ENCODE measurements at places on chromosomes 13 and 19.

DNA sequence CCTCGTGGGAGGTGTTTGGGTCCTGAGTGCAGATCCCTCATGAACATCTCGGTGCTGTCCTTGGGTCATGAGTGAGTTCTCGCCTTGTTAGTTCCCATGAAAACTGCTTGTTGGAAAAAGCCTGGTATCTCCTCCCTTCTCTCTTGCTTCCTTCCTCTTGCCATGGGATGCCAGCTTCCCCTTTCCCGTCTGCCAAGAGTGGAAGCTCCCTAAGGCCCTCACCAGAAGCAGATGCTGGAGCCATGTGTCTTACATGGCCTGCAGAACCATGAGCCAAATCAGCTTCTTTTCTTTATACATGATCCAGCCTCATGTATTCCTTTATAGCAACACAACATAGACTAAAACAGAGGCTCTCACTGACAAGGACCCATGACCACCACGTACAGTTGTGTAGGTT lies 8.2 kb downstream of the ADGRE2 start:
- ATAC-seq, result no peak

DNA sequence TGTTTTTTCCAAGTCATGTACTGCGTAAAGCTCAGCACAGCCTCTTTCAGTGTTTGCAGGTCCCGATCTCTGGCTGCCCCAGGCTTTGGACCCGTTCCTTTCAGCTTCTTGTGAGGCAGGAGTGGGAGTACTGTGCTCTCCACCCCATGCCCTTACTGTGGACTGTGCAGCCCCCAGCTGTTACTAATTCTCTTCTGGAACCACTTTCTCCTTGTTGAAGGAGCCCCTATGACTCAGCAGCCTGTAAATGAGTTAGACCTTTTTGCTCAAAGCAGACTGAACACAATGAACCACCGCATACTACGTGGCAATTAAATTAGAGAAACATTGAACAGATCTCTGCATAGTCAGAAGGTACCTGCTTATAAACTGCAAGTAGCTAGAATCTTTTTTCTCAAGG lies 39.0 kb downstream of the SERTM1 start:
- no peak for ATAC-seq

DNA sequence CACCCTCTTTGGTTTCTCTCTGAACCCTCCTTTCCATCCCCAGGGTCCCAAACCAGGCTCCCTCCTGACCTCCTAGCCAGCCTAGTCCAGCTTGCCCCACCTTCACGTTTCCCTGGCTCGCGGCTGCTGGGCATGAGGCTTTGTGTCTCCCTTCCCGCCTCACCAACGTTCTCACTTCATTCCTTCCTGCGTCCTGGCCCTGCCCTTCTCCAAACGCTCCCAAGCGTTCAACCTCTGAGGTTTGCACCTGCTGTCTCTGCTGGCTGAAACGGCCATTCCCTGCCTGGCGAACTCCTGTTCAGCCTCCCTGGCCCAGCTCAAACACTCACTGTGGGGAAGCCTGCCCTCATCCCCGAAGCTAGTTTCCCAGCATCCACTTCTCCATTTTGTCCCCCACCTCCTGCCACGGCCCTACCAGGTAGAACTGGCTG lies 12.4 kb downstream of the EPS8L1 start:
- ATAC-seq, result no peak

DNA sequence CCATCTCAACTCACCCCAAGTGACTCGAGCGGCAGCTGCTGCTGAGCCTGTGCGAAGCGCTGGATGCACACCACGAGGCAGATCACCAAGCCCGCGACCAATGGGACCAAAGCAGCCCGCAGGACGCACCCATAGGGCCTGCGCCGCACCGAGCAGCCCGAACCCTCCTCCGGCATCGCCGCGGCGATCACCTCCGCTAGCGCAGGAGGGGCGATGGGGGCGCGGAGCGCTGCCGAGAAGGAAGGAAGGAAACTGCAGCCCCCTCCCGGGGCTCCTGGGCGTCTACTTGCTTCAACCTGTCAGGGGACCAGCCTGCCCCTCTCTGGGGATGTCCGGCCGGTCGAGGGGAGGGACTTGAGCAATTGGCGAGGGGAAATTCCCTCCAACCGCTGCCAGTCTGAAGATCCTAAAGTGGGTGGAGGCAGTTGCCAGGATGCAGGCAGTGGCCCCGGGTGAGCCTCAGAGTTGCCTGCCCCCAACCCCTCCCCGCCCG lies at the start of gene CD70:
Gene CD70 (minus strand): TSS at position 324 of the 493 bp plus-strand sequence. CDS start 148 bp downstream, at position 176.
- ATAC-seq, result peak; percentile 67

DNA sequence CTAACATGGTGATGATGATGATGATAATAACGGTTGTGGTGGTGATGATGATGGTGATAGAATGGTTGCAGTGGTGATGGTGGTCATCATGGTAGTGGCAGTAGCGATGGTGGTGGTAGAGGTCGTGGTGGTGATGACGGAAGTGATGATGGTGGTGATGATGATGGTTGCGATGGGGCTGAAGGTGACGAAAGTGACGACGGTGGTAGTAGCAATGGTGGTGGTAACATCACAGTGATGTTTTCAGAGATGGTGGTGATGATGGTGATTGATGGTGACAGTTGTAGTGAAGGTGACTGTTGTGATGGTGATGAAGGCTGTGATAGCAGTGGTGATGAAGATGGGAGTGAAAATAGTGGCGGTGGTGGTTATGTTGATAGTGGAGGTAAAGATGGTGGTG lies 3.6 kb upstream of the ADGRE3 start:
- peak; percentile 13 for ATAC-seq

DNA sequence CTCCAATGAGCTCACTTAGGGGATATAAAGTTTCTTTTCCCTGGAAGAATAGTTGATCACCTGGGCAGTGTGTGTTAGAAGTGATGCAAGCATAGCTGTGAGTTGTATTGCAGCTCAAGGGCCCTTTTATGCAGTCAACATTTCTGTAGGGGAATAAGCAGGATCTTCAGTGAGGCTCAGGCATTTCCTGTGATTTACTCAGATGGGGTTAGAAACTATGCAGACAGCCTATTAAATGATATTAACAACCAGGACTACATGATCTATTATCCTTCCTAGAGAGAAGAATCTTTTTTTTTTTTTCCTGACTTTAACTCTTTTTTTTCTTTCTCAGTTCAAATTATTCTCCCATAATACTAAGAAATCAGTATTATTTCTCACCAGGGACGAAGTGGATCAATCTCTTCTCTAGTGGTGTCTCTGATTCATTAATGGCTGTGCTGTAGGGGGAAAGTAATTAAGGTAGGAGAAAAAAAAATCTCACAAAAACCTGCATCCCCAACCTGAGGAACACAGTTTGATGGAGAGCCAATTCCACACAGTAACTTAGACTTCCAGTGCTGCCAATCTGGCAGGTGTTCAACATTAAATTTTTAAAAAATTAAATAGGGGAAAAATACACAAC lies 126.4 kb upstream of the SLC10A2 start:
- ATAC-seq, result no peak

GRCh38 chr13:47215736-47216135 lies 318.9 kb upstream of the HTR2A start:
- ATAC-seq, result no peak
